ENCODE measurements at places on chromosomes 5 and 9.
A peak's percentile ranks its signal among the peaks of the same experiment; 100 is the strongest.

GRCh38 chr5:152869971-152870370 is 464.9 kb upstream of the NMUR2 start:
- no peak overlapping the region for H3K27ac ChIP-seq
- H3K36me3 ChIP-seq, result no peaks in the 10 kb centered on the region
- no peak overlapping the region for H3K4me3 ChIP-seq
- no peak for DNase-seq
- H3K27me3 ChIP-seq, result no peaks in the 10 kb centered on the region

GRCh38 chr5:140795259-140795641 is 598 bp downstream of the PCDHA2 start:
- peaks cover 4% of the 10 kb centered on the region for H3K27me3 ChIP-seq
- H3K4me1 ChIP-seq, result no peaks in the 10 kb centered on the region
- DNase-seq, result no peak
- no peak overlapping the region for H3K4me3 ChIP-seq
- no peak overlapping the region for H3K27ac ChIP-seq

DNA sequence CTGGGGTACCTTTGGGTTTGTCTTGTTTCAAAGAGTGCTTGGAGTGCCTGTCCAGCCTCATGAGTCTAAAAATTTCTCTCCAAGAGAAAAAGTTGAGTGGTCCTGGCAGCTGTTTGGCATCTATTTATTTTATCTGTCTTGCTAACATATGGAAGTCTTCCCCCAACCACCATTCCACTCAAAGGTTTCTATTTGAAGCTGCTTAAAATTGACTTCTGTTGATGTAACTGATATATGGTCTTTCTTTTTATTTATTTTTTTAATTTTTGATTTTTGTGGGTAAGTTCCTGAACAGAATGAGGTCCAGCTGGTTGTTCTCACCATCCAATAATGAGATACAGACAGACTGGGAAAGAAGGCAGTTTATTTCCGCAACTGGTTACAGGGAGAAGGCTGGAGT is 178.7 kb upstream of the SGCD start:
- H3K27ac ChIP-seq, result no peak overlapping the region
- H3K4me1 ChIP-seq, result no peaks in the 10 kb centered on the region
- no peak overlapping the region for H3K4me3 ChIP-seq
- DNase-seq, result no peak
- H3K36me3 ChIP-seq, result no peaks in the 10 kb centered on the region

- no peak for DNase-seq
- H3K4me3 ChIP-seq, result no peak overlapping the region
- peaks cover 26% of the 10 kb centered on the region for H3K27me3 ChIP-seq
- H3K4me1 ChIP-seq, result peaks cover 3% of the 10 kb centered on the region
- H3K27ac ChIP-seq, result no peak overlapping the region
These were observed 47.4 kb upstream of the NKD2 start for GRCh38 chr5:961002-961710.

- H3K27me3 ChIP-seq, result no peaks in the 10 kb centered on the region
- no peaks in the 10 kb centered on the region for H3K4me1 ChIP-seq
- no peak overlapping the region for H3K4me3 ChIP-seq
- DNase-seq, result no peak
- no peaks in the 10 kb centered on the region for H3K36me3 ChIP-seq
These were observed 137.9 kb downstream of the MPDZ start for GRCh38 chr9:13141629-13142028.

- H3K36me3 ChIP-seq, result no peaks in the 10 kb centered on the region
- no peak overlapping the region for H3K27ac ChIP-seq
- H3K4me3 ChIP-seq, result no peak overlapping the region
- no peaks in the 10 kb centered on the region for H3K4me1 ChIP-seq
- no peak for DNase-seq
- H3K27me3 ChIP-seq, result peaks cover 8% of the 10 kb centered on the region
These were observed 17.6 kb upstream of the HRH2 start for GRCh38 chr5:175640106-175640775.

GRCh38 chr5:181005791-181006190 is 17.1 kb downstream of the BTNL3 start:
- no peaks in the 10 kb centered on the region for H3K36me3 ChIP-seq
- peaks cover 9% of the 10 kb centered on the region for H3K27me3 ChIP-seq
- DNase-seq, result no peak
- no peak overlapping the region for H3K27ac ChIP-seq
- H3K4me3 ChIP-seq, result no peak overlapping the region

GRCh38 chr5:174736331-174736721 is 11.9 kb downstream of the MSX2 start:
- peaks cover 2% of the 10 kb centered on the region for H3K4me1 ChIP-seq
- no peak overlapping the region for H3K4me3 ChIP-seq
- peaks cover 14% of the 10 kb centered on the region for H3K27me3 ChIP-seq
- DNase-seq, result no peak

DNA sequence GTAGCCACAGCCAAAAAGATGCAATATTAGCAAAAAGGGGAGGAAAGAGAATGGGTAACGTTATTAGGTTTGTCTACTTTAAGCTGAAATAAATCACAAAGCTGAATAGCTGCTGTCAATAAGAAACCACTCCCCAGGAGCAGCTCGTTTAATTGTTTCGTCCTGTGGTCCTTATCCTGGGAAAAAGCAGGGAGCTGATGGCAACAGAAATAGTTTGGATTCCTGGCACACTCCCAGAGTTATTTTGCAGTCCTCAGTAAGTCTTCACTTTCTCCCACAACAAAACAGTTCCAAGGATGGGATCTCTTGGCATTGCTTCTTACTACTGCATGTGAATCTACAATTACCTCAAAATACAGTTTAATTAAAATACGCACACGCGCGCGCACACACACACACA is 28.8 kb downstream of the FRMD3 start:
- H3K4me1 ChIP-seq, result no peaks in the 10 kb centered on the region
- H3K4me3 ChIP-seq, result no peak overlapping the region
- H3K36me3 ChIP-seq, result peaks cover 2% of the 10 kb centered on the region
- no peaks in the 10 kb centered on the region for H3K27me3 ChIP-seq
- DNase-seq, result no peak
- H3K27ac ChIP-seq, result no peak overlapping the region

- no peak for DNase-seq
- peaks cover 10% of the 10 kb centered on the region for H3K27me3 ChIP-seq
- no peak overlapping the region for H3K4me3 ChIP-seq
- H3K27ac ChIP-seq, result no peak overlapping the region
These were observed 11.8 kb upstream of the ACTBL2 start for GRCh38 chr5:57494104-57495098.

DNA sequence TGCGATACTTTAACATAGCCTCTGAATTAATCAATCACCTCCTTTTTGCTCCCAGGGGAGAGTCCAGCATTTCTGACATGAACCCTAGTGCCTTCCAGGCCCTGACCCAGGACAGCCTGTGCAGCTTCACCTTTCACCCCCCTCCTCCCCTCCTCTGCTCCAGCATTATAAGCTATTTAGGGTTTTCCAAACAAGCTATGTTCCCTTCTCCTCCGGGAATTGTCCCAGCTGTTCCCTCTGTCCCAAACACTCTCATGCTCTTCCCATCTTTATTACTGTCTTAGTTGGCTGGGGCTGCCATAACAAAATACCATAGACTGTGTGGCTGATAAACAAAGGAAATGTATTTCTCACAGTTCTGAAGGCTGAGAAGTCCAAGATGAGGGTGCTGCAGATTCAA is 161.5 kb downstream of the EBF1 start:
- peaks cover 43% of the 10 kb centered on the region for H3K36me3 ChIP-seq
- H3K4me1 ChIP-seq, result peaks cover 57% of the 10 kb centered on the region
- no peak overlapping the region for H3K4me3 ChIP-seq
- no peak for DNase-seq

GRCh38 chr5:179533907-179534306 is 16.4 kb upstream of the RUFY1 start:
- peaks cover 15% of the 10 kb centered on the region for H3K4me1 ChIP-seq
- peak overlapping the region; percentile 88 for H3K27ac ChIP-seq
- no peak for DNase-seq
- H3K27me3 ChIP-seq, result no peaks in the 10 kb centered on the region
- H3K4me3 ChIP-seq, result peak overlapping the region; percentile 92
- no peaks in the 10 kb centered on the region for H3K36me3 ChIP-seq

DNA sequence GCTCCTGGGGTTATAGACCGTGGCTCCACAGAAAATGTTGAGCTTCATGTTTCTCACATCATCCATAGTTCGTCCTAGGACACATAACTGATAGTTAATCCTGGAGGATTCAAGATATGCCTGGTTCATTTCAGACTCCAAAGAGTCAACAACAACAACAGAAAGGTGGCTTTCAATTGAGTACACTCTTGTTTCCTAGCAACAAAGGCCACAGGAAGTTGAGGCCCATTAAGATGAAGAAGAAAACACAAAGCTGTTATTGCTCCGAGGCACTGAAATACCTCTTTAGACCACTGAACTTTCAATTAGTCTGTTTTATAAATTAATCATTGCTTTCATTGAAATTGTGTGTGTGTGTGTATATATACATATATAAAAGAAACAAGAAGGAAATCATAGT is 154.5 kb downstream of the YIPF5 start:
- no peak overlapping the region for H3K4me3 ChIP-seq
- no peaks in the 10 kb centered on the region for H3K4me1 ChIP-seq
- H3K27ac ChIP-seq, result no peak overlapping the region
- H3K36me3 ChIP-seq, result peaks cover 2% of the 10 kb centered on the region

DNA sequence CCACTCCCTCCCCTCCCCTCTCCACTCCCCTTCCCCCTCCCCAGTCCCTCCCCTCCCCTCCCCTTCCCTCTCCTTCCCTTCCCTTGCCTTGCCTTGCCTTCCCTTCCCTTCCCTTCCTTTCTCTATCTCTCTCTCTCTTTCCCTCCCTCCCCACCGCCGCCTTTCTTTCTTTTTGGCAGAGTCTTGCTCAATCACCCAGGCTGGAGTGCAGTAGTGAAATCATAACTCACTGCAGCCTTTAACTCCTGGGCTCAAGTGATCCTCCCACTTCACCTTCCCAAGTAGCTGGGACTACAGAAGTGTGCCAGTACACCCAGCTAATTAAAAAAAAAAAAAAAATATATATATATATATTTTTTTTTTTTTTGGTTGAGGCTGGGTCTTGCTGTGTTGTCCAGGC is 45.5 kb downstream of the IL31RA start:
- no peak overlapping the region for H3K4me3 ChIP-seq
- peaks cover 8% of the 10 kb centered on the region for H3K27me3 ChIP-seq
- H3K4me1 ChIP-seq, result peaks cover 3% of the 10 kb centered on the region
- no peak for DNase-seq

DNA sequence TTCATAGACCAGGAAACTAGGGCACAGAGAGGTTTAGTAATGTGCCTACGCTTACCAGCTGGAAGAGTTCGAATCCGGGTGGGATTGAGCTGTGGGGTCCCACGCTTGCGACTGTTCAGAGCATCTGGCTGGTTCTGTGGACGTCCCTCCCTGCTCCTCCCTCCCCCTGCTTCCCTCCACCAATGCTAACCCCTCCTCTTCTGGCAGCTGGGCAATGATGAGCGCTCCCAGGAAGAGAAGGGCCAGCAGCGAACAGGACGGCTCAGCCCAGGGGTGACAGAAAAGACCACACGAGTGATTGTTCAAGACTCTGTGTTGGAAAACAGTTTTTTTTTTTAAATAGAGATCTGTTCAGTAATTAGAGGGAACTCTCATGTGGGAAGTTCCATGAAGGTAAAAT is 6.9 kb downstream of the FAM163B start:
- no peaks in the 10 kb centered on the region for H3K36me3 ChIP-seq
- H3K4me3 ChIP-seq, result no peak overlapping the region
- H3K27me3 ChIP-seq, result peaks cover 15% of the 10 kb centered on the region
- no peak overlapping the region for H3K27ac ChIP-seq
- H3K4me1 ChIP-seq, result peaks cover 8% of the 10 kb centered on the region

- DNase-seq, result no peak
- no peak overlapping the region for H3K27ac ChIP-seq
- H3K27me3 ChIP-seq, result no peaks in the 10 kb centered on the region
- H3K4me1 ChIP-seq, result peaks cover 5% of the 10 kb centered on the region
- no peak overlapping the region for H3K4me3 ChIP-seq
- H3K36me3 ChIP-seq, result peaks cover 16% of the 10 kb centered on the region
These were observed 19.7 kb downstream of the RIOK2 start for GRCh38 chr5:97163360-97163764.

GRCh38 chr5:103889500-103890209 is 327.1 kb upstream of the NUDT12 start:
- H3K36me3 ChIP-seq, result no peaks in the 10 kb centered on the region
- H3K4me3 ChIP-seq, result no peak overlapping the region
- H3K4me1 ChIP-seq, result no peaks in the 10 kb centered on the region
- no peaks in the 10 kb centered on the region for H3K27me3 ChIP-seq

DNA sequence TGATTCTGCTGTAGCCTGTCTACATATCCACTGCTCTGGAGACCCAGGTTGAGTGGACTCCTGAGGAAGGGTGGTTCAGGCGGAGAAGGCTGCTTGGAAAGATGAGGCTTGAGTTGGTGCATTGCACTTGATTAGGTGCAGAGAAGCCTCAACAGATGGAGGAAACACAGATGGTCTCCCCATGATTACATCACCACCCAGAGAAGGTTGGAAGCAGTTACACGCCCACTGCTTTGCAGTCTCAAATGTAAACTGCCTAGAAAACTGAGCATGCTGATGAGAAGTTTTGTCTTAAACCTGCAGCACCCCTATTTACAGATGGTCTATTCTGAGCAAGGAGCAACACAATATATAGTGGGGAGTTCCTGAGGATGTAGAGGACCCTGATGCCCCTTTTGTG is 266.6 kb downstream of the PIK3R1 start:
- no peaks in the 10 kb centered on the region for H3K36me3 ChIP-seq
- H3K4me3 ChIP-seq, result no peak overlapping the region
- no peak for DNase-seq
- H3K4me1 ChIP-seq, result peaks cover 3% of the 10 kb centered on the region
- peaks cover 15% of the 10 kb centered on the region for H3K27me3 ChIP-seq

- H3K4me1 ChIP-seq, result peaks cover 14% of the 10 kb centered on the region
- peaks cover 60% of the 10 kb centered on the region for H3K36me3 ChIP-seq
- no peaks in the 10 kb centered on the region for H3K27me3 ChIP-seq
- no peak overlapping the region for H3K27ac ChIP-seq
These were observed 67.6 kb downstream of the TLE4 start for GRCh38 chr9:79639354-79639753.

GRCh38 chr5:147844846-147845245 is 13.4 kb upstream of the SPINK1 start:
- no peaks in the 10 kb centered on the region for H3K27me3 ChIP-seq
- no peaks in the 10 kb centered on the region for H3K36me3 ChIP-seq
- no peak overlapping the region for H3K27ac ChIP-seq
- no peaks in the 10 kb centered on the region for H3K4me1 ChIP-seq
- DNase-seq, result no peak
- no peak overlapping the region for H3K4me3 ChIP-seq

GRCh38 chr5:142767911-142768310 is 2.3 kb upstream of the ARHGAP26 start:
- H3K4me1 ChIP-seq, result peaks cover 13% of the 10 kb centered on the region
- H3K4me3 ChIP-seq, result no peak overlapping the region
- DNase-seq, result no peak
- no peak overlapping the region for H3K27ac ChIP-seq

DNA sequence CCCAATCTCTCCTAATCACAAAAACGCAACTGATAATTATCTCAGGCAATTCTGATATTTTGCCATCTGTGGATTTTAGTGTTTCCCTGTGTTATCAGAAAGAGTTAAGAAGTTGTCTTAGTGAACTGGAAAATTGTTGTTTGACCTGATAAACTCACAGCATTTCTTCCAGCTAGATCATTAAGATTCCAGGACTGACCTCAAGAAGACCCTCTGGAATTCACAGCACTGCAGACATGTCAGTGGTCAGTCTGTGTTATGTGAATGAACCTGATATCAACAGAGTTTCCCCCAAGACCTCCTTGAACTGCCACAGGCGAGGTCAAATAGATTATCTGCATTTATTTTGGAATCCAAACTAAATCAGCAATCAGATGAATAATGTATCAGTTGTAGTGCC is 174.7 kb downstream of the FBXL7 start:
- no peaks in the 10 kb centered on the region for H3K4me1 ChIP-seq
- H3K27ac ChIP-seq, result no peak overlapping the region
- H3K27me3 ChIP-seq, result no peaks in the 10 kb centered on the region
- H3K36me3 ChIP-seq, result no peaks in the 10 kb centered on the region
- no peak for DNase-seq
- no peak overlapping the region for H3K4me3 ChIP-seq

Data from memory B cell (primary cell).